ENCODE measurements at places on chromosomes 11 and 22. TPM values are rescaled to one million over a fixed set of nuclear protein-coding genes. Genes with fewer than 3 reads are reported as not detected.

DNA sequence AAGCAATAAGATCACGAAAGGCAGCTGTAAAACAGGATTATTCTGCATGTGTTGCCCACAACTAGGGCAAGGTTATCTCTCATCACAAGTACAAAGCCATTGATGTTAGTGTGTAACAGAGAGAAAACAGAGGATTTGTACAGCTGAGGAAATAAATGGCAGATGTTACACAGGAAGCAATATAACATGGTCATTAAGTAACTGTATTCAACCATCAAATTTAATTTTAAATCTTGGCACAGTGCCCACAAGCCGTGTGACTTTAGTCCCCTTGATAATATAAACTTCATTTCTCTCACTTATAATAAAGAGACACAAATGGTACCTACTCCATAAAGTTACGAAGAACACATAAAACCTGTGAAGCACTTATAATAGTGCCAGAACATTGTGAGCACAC, 17.3 kb downstream of the OR51E2 start:
- DNase-seq = no peak

DNA sequence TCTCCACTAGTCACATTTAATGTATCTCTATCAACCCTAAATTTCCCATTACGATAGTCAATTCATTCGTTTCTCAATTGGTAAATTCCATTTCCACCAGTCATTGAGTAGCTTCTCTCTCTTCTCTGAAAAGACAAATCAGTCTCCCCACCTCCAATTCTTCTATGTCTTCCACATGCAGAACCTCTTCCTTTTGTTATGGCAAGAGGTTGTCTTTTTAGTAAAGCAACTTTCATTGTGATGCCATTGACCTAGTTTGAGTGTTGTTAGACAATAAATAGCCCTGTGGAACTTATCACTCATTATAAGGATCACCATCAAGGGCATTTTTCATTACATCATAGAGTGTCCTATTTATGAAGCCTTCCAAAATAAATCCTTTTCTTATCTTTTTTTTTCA, 340.9 kb downstream of the LRRC4C start:
- DNase-seq = no peak

DNA sequence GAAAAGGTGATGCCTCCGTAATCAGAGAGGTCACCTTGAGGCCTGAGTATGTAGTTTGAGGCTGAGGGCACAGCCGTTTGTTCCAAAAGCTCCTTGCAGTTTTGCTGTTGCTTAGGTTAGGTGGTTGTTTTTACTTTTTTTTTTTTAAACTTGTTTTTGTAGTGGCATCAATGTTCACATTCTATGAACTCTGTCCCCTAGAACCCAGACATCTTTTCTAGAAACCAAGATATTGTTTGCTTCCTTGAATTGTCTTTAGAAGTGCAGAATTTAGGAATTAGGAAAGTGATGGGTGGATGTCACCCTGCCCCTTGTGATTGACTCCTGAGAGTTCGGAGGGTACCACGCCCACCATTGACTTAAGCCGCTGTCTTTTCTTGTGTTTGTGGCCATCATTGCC, 35.7 kb upstream of the ETS1 start:
- no peak for DNase-seq

GRCh38 chr11:111325259-111325658, 26.9 kb downstream of the POU2AF3 start:
- DNase-seq = no peak

Gene IGSF22
- total RNA-seq = not detected

DNA sequence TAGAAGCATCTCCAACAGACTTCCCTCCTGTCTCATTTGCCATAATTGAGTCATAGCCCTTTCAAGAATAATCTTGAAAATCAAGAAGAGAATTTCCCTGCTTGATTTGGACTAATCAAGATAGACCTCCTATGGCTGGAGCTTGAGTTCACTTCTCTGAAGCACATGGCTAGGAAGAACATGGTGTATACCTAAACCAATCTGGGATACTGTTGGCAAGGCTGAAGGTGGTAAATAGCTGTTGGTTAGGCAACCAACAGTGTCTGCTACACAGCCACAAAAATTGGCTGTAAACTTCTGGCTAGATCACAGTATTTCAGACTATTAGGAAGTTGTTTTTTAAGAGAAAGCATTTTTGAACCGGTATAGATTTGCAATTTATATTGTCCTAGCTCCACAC, 4.9 kb downstream of the CRYAB start:
- no peak for DNase-seq

DNA sequence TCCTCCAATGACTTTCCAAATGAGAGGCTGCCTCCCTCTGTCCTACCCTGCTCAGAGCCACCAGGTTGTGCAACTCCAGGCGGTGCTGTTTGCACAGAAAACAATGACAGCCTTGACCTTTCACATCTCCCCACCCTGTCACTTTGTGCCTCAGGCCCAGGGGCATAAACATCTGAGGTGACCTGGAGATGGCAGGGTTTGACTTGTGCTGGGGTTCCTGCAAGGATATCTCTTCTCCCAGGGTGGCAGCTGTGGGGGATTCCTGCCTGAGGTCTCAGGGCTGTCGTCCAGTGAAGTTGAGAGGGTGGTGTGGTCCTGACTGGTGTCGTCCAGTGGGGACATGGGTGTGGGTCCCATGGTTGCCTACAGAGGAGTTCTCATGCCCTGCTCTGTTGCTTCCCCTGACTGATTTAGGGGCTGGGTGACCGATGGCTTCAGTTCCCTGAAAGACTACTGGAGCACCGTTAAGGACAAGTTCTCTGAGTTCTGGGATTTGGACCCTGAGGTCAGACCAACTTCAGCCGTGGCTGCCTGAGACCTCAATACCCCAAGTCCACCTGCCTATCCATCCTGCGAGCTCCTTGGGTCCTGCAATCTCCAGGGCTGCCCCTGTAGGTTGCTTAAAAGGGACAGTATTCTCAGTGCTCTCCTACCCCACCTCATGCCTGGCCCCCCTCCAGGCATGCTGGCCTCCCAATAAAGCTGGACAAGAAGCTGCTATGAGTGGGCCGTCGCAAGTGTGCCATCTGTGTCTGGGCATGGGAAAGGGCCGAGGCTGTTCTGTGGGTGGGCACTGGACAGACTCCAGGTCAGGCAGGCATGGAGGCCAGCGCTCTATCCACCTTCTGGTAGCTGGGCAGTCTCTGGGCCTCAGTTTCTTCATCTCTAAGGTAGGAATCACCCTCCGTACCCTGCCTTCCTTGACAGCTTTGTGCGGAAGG, 2.9 kb downstream of the APOC3 start:
- no peak for DNase-seq

DNA sequence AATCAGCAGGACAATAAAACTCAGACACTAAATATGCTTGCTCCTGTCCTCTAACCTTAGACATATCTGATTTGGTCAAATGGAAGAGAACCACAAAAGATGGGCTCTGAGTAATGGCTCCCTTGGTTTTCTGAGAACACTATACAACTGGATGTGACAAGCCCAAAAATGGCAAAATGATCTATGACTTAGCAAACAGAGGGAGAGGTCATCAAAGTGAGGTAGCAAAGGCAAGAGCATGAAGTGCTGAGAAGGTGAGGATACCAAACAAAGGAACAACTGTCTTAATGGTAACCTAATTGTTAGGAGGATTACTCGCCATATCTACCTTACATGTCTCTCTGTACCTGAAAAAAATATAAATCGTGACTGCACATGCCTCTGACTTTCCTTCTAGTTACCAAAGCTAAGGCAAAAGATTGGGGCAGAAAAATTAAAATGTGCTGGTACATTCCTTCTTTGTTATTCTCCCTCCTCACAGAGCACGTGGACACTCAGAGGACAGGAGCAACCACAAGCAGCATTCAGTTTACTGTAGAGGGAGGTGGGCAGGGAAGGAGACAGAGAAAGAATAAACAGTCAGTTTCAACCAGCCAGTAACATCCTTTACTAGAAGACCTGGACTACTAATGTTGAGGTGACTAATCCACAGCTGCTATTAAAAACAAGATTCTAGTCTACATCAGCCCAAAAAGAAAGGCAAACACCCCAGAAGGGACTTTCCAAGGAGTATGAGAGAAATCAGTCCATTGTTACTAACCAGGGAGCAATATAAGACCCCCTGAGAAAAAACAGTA, 88.8 kb downstream of the AMBRA1 start:
- DNase-seq = no peak

Gene ST14
- not detected for total RNA-seq

DNA sequence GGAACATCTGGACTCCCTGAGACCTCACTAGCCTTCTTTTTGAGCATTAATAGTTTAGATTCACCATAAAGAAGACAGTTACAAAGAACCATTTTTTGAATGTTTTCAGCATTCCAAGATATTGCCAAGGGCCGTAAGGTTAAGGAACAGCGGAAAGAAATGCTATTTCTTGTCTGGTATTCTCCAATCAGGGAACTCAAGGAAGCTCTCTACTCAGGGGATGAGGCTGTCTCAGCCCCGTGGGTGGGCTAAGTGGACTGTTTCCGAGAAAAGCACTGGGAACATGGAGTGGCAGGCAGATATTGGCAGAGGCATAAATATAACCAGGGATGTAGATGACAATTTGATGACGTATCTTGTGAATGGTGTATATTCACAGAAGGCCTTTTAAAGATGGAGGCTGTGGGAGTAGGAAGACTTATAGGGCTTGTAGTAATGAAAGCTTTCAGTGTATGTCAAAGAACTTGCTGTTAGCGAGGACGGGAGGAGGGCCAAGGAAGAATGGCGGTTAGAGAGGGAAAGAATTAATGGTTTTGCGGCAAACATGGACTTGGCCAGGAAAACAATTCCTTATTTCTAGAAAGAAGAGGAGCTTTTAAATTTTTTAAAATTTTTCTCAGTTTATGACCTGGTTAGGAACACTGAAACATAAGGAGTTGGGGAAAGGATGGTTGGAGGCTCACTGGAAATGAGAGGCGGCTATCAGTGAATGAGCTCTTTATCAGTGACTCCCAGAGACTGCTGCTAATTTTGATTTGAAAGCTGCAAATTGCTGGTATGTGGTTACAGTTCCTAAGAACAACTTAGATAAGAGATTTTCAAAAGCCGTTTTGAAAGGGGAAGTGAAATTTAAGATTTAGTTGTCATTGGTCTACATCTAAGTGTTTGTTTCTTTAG, 64.6 kb downstream of the ST3GAL4 start:
- no peak for DNase-seq

Gene ARHGAP32
- total RNA-seq = 3.9 TPM

Gene IL17REL
- total RNA-seq = not detected

DNA sequence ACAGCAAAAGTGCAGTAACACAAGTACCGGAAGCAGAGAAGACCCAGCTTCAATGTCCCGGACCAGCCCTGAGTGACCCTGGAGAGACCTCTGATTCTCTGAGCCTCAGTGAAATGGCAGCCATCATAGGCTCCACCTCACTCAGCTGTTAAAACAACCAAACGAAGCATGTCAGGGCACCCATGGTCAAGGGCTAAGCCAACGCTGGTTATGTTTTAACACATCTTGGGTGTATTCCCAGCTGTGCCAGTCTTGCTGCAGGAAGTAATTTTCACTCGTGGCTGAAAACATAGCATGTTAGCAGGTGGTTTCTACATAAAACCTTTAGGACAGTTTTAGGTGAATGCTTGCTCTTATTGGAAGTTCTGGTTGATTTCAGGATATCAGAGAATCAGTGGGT, 30.9 kb downstream of the LMO2 start:
- DNase-seq = no peak

DNA sequence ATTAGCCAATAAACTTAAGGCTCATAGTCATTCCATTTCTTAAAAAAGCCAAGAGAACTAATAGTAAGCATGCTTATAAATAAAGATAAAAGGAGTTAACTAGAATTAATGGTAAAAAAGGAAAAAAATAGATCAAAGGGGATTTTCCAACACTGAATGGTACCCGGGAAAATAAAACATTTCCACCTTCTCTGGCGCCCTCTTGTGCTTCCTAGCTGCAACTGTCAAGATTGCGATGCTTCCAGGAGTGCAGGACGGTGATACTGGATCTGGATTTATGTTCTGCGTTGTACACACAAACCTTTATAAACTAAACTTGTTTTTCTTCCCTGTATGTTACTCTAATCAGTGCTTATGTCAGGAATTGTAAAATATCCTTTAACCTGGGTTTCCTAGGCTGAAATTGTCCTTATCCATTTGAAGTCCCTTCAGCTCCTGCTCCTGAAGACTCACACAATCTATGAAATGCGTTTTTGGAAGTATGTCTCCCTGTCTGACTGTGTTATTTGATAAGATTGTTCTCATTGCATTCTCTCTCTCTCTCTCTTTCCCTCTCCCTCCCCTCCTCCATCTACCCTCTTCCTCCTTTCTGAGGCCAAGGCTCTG, 9.6 kb upstream of the HTATIP2 start:
- DNase-seq = no peak

DNA sequence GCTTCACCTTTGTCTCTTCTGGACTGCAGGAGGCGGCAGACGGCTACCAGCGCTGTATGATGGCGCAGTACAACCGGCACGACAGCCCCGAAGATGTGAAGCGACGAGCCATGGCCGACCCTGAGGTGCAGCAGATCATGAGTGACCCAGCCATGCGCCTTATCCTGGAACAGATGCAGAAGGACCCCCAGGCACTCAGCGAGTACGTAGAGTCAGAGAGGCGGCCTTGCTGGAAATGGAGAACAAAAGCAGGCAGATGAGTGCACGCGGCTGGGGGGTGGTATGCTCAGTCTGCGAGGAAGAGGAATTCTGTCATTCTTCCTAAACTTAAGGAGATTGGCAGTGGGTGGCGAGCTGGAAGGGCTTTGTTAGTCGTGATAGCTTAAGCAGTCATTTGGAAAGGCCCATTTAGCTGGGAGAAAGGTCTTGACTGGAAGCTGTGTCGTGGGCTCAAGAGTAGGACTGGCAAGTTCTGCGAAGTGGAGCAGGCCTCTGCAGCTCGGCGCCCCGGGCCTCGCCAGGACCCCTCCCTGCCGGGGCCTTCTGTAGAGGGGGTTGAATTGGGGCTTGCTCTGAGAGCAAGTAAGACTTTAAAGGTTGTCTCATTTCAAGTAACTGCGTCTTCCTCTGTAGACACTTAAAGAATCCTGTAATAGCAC, 3.0 kb upstream of the FERMT3 start:
- no peak for DNase-seq

Gene RFPL1
- not detected for total RNA-seq

DNA sequence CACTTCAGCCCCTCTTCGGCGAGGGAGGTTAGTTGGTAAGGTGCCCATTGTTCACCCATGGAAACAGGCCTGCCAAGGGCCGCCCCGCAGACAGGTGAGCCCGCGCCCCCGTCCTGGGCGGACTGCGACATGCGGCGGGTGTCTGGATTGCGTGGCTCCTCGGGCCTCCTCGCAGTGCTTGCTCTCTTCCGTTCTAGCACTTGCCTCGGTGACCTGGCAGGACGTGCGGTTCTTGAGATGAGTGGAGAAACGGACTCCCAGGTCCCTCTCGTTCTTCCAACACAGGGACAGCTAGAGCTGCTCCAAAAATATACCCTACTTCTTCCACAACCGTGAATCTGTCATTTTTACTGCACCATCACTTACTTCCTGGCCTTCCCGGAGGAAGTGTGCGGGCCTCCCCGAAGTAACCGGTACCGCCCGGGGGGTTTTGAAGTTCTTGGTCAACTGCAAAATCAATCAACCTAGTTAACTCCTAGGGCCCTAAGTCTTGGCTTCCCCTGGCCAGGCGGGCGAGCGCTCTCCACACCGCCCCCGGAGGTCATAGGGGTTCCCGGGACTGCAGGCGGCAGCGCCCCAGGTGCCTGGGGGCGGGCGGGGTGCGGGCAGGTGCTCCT, 745 bp upstream of the ZBTB44 start:
- no peak for DNase-seq

GRCh38 chr11:7385532-7385931, 99.8 kb upstream of the OLFML1 start:
- DNase-seq = no peak
